Cardiac atrium fibroblast (primary cell): ENCODE measurements at places on chromosomes 12 and 14. TPM values are rescaled to one million over a fixed set of nuclear protein-coding genes. Genes with fewer than 3 reads are reported as not detected.

The ATXN7L3B gene
- 13.4 and 13.9 TPM in 2 replicates for total RNA-seq

The GPR65 gene
- total RNA-seq, result 0.32 and 0.54 TPM in 2 replicates

The TSPAN9 gene
- total RNA-seq, result 27.1 TPM in 2 replicates

The ENDOU gene
- total RNA-seq, result 0.18 TPM in 1 of 2 replicates, not detected in the other

The RFX4 gene
- total RNA-seq, result not detected in 2 replicates

The BIN2 gene
- not detected in 2 replicates for total RNA-seq

The NCKAP5L gene
- 20.8 and 29.0 TPM in 2 replicates for total RNA-seq

The P2RX7 gene
- not detected in 2 replicates for total RNA-seq

The SERPINA12 gene
- total RNA-seq, result not detected in 2 replicates
